ENCODE measurements at places on chromosomes 2 and 18. TPM values are rescaled to one million over a fixed set of nuclear protein-coding genes. Genes with fewer than 3 reads are reported as not detected.

GRCh38 chr2:46002507-46002883, 294.7 kb upstream of the EPAS1 start:
- no peak for DNase-seq

DNA sequence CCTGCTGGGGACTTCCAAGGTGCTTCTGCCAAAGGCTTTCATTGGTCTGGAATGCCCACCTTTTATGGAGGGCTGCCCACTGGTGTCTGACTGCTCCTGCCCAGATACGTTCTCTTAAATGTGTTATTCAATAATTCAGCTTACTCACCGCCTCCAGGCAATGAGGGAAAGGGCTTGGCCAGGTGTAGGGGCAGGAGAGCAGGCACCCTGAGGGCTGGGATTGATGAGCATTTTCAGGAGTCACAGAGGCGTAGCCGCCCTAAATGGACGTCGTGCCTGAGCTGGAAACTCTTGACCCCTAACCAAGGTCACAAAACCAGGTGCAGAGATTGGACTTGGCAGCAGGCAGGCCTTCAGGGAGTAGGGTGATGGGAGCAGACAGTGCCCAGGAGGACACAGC, 26.8 kb downstream of the MAL start:
- no peak for DNase-seq

- DNase-seq = no peak
Observed at GRCh38 chr2:202215179-202215578, 23.2 kb downstream of the SUMO1 start.

DNA sequence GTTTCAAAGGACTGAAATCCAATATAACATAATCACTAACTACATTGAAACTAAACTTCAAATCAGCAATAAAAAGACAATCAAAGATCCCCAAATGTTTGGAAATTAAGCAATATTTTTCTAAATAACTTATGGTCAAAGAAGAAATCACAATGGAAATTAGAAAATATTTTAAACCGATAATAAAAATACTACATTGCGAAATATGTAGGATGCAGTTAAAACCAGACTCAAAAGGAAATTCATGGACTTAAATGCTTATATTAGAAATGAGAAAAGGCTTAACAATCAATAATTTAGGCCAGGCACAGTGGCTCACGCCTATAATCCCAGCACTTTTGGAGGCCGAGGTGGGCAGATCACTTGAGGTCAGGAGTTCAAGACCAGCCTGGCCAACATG, 79.0 kb upstream of the HAAO start:
- no peak for DNase-seq

GRCh38 chr18:61893971-61894750, 1.4 kb upstream of the RNF152 start:
- DNase-seq = peak; percentile 70

GRCh38 chr2:183028108-183028507, 10.1 kb downstream of the NCKAP1 start:
- no peak for DNase-seq

DNA sequence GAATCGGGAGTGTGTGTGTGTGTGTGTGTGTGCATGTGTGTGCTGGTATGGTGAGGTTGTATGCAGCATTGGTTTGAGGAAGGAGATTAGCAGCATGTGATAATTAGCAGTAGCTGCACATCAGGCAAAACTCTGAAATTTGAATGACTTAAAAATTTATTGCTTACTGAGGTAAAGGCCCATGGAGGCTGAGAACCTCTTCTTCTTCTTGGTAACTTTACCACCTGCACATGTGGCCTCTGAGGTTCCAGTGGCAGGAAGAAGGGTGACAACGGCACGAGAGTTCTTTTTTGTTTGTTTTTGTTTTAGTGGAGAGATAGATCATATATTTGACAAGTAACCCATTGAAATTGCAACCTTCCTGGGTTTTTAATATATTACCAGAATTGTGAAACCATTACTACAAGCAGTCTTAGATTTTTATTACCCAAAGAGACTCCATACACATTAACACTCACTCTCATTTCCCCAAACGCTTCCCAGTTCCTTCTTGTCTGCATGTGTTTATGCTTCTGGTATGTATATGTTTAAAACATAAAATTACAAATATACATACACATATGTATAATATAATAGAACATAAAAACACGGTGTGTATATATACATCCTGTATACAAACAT, 292.1 kb downstream of the PTGR3 start:
- DNase-seq = no peak

ZNF638 gene
- total RNA-seq = 81.1 TPM

GRCh38 chr2:57899898-57900297, 146.7 kb upstream of the VRK2 start:
- DNase-seq = no peak

DNA sequence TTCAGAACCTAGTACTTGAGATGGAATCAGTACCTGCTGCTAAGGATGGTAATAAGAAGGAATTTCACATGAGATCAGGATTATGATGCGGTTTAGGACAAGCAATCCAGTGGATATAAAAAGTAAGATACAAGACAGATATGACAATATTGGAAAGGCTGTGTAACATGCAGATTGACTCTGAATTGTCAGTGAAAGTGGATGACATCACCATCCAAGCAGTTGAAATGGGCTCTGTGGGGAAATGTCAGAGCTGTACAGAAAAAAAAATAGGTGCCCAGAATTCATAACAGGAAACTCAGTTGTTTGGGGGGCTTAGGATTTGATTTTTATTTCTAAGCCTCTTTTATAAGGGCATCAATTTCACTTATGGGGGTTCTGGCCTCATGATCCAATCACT, 438.3 kb downstream of the SPAG16 start:
- DNase-seq = no peak

DNA sequence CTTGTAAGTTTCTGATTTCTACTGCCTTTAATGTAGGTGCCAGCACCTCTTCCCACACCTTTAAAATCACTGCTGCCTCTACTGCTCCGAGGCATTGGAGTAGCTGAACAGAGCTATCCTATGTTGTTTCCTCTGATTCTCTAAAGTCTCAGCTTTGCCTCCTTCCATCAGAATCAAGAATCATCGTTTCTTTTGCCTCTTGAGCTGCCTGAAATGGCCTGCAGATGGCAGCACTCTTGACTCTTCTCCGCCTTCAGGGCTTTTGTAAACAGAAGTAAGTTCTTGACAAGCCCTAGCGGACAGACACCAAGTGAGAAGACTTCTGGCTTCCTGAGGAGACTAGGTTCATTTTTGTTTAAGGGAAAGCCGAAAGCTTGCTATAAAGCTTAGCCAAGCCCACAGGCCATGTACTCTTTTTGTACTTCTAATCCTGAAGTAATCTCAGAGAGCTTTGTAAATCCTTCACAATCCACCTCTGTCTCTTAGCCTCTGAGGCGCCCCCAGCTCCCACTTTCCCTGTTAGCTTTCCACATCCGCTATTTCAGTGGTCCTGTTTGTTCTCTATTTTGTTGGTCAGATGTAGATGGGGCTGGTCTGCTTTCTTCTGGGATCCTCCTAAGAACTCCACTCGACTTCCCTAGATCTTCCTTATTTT, 48.4 kb downstream of the GTF3C3 start:
- peak; percentile 82 for DNase-seq

- DNase-seq = no peak
Observed at GRCh38 chr2:188940171-188940570, 34.0 kb upstream of the COL3A1 start.

ARHGAP25 gene
- 61.5 TPM for total RNA-seq

DNA sequence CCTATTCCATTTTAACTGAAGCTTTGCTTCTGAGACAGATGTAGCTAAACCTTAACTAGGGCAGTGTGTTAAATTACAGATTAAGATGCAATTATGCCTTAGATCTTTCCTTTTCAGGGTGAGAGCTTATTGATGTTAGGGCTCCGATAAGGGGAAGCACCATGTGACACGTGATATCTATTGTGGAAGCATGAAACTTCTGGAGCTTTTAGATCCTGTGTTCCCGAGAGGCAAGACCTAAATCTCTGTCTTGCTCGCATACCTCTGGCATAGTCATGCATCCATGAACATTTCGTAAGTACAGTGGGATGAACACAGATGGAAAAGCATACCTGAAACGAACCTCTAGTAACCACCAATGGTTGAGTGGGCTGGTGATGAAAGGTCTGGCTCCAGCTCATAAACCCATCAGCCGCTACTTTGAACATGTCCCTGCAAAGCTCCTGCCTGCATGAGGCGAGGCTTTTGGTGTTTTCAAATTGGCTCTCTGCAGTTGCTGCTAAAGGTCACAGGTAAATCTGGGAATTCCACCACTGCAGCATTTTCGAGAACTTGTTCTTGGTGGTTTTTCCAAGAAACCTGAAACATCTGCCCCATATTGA, 3.7 kb upstream of the NRP2 start:
- DNase-seq = no peak

THSD7B gene
- total RNA-seq = not detected

SP140 gene
- total RNA-seq = 78.3 TPM

TNS1 gene
- 1.8 TPM for total RNA-seq

DNA sequence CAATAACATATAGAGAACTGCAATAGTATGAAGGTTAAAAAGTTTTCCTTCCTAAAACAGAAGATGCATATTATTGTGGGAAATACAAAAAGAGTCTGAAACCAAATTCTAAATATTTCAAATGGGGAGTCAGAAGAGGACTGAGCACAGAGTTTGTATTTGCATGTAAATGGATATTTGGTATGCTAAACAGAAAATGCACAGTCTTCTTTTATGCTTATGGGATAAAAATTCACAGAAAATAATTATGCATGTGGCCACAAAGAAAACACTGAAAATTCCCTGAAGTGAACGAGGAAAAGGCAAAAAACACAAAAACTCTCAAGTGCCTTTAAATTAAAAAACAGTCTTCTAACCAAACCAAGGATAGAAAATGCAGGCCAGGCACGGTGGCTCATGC, 142.7 kb downstream of the NCKAP5 start:
- no peak for DNase-seq

GRCh38 chr18:58805467-58806187, 59.0 kb upstream of the ZNF532 start:
- no peak for DNase-seq

HOXD11 gene
- not detected for total RNA-seq

VWA3B gene
- total RNA-seq = not detected

- no peak for DNase-seq
Observed at GRCh38 chr2:201933792-201934237, 99.8 kb upstream of the FZD7 start.

DNA sequence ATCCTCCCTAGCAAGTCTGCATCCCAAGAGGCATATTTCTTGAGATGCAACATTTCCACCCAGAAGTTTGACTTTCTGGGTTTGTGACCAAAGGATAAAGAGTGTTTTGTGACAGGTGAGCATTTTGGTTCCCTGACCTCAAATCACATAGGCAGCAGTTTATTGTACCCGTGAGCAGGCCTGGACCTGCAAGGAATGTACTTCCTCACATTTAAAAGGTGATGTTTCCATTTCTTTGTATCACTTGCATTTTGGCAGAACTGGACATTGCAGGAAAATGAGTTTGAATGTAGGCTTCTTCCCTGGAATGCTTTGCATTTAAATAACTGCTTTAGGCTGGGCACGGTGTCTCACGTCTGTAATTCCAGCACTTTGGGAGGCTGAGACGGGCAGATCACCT, 160.7 kb downstream of the ALPK2 start:
- DNase-seq = no peak

DNA sequence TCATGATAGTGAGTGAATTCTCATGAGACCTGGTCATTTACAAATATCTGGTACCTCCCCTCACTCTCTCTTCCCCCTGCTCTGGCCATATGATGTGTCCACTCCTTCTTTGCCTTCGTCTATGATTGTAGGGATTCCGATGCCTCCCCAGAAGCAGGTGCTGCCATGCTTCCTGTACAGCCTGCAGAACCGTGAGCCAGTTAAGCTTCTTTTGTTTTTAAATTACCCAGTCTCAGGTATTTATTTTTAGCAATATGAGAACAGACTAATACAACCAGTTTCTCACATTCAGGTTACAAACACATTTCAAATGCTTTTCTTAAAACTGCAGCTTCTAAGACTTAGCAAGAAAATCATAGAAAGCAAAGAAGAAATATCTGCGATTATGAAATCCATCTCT, 321.2 kb upstream of the CDH7 start:
- DNase-seq = no peak

- DNase-seq = no peak
Observed at GRCh38 chr2:159450180-159450579, 163.7 kb upstream of the WDSUB1 start.

WIPF1 gene
- total RNA-seq = 365 TPM

- DNase-seq = no peak
Observed at GRCh38 chr2:235170536-235171521, 219.0 kb downstream of the SH3BP4 start.

DNA sequence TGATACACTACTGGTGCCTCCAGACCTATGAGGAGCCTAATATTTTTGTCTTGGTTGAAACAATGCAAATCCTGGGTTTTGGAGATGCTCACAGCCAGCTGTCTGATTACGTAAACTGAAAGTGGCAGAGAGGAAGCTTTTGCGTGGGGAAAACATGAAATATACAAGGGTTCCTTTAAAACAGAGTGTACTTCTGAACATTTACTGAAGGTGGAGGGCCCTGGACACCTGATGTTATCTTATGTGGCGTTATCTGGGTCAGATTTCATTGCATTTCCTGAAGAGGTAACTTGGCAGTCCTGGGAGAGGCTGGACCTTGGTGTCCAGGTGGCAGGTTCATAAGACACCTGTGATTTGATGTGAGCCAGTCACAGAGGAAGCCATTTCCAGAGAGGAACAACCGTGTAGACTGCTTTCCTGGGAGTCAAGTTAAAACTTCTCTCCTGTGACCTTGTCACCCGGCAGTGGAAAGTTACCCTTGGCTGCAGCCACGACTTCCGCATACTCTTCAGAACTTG, 105.0 kb downstream of the NEDD4L start:
- DNase-seq = no peak

- DNase-seq = no peak
Observed at GRCh38 chr2:155525199-155525598, 807.3 kb downstream of the NR4A2 start.

GRCh38 chr2:857081-857480, 93.6 kb upstream of the SNTG2 start:
- no peak for DNase-seq

MC4R gene
- not detected for total RNA-seq

GRCh38 chr2:45851576-45852304, 200.3 kb downstream of the PRKCE start:
- no peak for DNase-seq

DNA sequence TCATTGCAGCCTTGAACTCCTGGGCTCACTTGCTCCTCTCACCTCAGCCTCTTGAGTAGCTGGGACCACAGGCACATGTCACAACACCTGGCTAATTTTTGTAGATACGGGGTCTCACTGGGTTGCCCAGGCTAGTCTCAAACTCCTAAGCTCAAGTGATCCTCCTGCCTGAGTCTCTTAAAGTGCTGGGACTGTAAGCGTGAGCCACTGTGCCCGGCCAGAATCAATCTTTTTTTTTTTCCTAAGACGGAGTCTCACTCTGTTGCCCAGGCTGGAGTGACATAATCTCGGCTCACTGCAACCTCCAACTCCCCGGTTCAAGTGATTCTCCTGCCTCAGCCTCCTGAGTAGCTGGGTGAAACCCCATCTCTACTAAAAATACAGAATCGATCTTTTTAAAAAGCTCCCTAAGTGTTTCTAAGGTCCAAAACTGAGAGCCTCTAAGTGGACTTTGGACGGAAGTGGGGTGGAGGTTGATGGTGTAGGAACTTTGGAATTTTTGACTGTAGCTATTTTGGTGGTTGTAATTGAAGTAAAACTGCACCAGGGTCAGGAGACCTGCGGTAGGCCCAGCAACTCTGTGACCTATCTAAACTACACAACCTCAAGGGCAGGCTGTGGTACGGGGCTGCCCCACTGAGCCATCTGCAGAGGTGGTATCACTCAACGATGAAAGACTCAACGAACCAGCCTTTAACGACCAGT, 82.9 kb downstream of the POLR1A start:
- peak; percentile 41 for DNase-seq

MGAT5 gene
- 42.2 TPM for total RNA-seq
